ENCODE measurements at places on chromosomes 1 and 21. TPM values are rescaled to one million over a fixed set of nuclear protein-coding genes. Genes with fewer than 3 reads are reported as not detected.
A peak's percentile ranks its signal among the peaks of the same experiment; 100 is the strongest.

HEATR1 gene
- total RNA-seq, result 17.7 TPM

PGLYRP4 gene
- total RNA-seq, result not detected

MKNK1 gene
- total RNA-seq, result 63.4 TPM

OPTC gene
- not detected for total RNA-seq

NEGR1 gene
- 58.2 TPM for total RNA-seq

PAPPA2 gene
- total RNA-seq, result 0.90 TPM

ADAM30 gene
- not detected for total RNA-seq

RAB3GAP2 gene
- 31.2 TPM for total RNA-seq

TAGLN2 gene
- 171 TPM for total RNA-seq

COL8A2 gene
- total RNA-seq, result 26.7 TPM

GLIS1 gene
- 0.63 TPM for total RNA-seq

PLA2G2C gene
- not detected for total RNA-seq

GREM2 gene
- total RNA-seq, result 0.30 TPM

SAMD13 gene
- total RNA-seq, result not detected

CNKSR1 gene
- total RNA-seq, result 4.0 TPM

LDLRAD2 gene
- not detected for total RNA-seq

GRCh38 chr1:213415691-213416380, 364.8 kb downstream of the RPS6KC1 start:
- DNase-seq, result no peak

DNA sequence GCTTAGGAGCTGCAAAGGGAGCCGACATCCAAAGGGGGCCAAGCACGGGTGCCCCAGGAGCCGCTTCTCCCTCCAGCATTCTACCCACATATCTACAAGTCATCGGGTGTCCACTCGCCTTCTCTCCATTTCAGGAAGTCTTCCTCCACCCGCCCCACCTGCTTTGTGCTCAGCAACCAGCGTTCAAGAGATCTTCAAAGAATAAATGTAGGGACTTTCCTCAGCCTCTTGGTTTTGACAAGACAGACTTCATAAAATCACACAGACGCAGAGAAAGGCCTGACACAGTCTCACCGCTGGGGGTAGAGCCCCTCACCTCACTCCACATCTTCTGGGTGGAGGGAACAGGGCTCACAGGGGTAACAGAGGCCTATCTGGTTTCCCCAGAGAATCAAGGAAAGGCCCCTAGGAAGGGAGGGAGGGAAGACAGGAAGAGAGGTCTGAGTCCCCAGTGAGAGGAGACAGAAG, 49.5 kb downstream of the SSBP3 start:
- no peak for DNase-seq

DNA sequence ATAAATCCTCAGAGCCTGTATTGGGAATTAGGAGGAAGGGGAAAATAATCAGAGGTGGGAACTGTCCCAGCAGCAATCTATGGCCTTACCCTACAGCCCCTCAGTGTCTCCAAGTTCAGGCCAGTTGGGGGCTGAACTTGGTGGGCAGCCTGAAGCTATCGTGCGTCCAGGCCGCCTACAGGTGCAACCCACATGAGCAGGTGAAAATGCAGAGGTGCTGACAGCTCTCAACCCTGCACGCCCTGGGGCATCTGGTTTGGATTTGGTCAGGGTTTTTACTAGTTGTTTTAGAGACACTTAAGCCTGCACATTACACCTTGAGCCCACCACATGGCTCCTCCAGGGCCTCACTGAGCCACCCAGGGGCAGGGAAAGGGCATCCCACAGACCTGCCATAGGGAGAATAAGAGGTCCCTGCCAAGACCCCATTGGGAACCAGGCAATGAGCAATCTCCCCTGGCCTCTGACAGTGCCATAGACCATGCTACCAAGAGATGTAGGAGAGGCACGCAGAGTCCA, 209.5 kb downstream of the FOXD2 start:
- DNase-seq, result no peak

DNA sequence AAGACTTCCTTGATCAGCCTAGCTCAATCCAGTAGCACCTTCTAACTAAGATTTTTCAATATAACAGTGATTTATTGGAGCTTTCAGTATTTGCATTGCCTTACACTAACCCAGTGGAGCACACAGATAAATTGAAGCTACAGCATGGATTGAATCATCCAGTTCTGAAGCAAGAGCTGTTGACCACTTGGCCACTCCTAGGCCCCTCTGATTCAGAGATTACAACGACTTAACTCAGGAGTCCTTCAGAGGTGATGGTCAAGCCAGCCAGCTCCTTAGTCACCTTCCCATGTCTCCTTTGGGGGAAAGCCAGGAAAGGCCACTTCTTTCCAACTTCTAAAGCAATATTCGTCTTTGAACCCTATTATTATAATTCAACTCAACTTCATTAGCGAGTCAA, 151.8 kb downstream of the TENT5C start:
- no peak for DNase-seq

GRCh38 chr1:56562891-56563452, 16.4 kb downstream of the PLPP3 start:
- no peak for DNase-seq

DNA sequence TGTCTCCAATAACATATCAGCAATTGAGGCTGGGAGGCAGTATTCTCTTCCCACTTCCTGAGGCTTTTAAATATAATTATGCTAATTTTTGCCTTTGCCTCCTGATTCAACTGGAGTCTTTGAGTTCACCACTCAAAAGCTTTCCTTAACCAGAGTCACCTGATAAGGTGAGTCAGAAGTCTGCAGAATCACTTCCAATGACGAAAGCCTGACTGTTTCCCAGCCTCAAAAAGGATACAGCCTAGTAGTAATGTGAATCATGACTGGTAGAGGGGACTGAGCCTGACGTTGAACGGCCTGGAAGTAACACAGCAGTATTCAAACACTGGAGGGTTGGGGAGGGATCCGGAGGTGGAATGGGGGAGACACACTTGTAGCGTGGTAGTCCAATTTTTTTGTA, 10.4 kb upstream of the MRPL9 start:
- DNase-seq, result no peak

DNA sequence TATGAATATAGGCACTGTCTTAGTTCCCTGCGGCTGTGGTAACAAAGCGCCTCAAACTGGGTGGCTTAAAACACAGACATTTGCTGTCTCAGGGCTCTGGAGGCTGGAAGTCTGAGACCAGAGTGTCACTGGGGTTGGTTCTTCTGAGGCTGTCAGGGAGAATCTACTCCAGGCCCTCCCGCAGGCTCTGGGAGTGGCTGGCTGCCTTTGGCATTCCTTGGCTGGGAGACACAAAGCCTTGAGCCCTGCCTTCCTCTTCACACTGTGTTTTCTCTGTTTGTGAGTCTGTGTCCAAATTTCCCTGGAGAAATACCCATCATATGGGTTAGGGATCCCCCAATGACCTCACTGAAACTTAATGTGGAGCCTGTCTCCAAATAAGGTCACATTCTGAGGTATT, 38.5 kb downstream of the B3GALT5 start:
- DNase-seq, result no peak

GRCh38 chr1:45470306-45470798, 20.6 kb downstream of the TESK2 start:
- no peak for DNase-seq

DNA sequence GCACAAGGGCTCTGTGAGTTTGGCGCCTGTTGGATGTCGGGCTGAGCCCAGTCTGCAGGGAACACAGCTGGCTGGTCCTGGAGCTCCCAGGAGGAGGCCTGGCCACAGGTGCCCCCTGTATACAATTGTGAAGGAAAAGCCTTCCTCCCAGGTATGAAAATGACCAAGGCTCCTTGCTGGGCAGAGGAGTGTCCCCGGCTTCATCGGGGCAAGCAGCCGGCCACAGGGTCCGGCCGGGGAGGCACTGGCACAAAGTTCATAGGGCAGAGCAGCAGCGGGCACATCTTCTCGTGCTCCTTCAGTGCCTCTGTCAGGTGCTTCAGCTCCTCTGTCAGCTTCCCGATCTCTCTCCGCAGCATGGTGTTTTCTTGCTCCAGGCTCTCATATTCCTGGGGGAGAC, 13.0 kb downstream of the BATF3 start:
- DNase-seq, result no peak

- DNase-seq, result no peak
These were observed 102.4 kb downstream of the FMN2 start for GRCh38 chr1:240194120-240194519.

DNA sequence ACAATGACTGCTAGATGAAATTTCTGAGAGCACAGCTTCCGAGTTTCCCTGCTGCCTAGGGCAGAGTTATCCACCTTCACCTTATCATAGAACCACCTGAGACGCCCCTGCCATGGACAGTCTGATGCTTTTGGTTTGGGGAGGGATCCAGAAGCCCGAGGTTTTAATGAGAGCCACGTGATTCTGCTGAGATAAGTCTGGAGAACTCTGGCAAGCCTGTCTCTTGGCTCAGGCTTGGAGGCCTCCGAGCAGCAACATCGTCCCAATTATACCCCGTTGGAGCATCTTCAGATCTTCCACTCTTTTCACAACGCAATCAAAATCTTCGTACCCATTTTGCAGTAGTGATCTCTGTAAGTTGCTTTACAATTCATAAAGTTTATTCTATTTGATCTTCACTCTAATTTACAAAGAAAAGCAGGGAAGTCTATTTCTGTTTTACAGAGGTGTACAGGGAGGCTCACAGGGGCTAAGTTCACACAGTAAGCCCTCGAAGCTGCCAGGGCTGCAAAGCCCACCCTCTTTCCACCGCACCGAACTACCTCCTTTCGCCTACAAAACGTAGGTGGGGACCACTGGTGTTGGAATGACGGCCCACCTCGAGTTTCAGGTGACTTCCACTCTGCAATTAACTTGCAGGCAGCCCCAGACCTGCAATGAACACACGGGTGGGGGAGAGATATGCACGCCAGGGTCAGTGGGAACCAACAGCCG, 513 bp upstream of the HHAT start:
- no peak for DNase-seq

DNA sequence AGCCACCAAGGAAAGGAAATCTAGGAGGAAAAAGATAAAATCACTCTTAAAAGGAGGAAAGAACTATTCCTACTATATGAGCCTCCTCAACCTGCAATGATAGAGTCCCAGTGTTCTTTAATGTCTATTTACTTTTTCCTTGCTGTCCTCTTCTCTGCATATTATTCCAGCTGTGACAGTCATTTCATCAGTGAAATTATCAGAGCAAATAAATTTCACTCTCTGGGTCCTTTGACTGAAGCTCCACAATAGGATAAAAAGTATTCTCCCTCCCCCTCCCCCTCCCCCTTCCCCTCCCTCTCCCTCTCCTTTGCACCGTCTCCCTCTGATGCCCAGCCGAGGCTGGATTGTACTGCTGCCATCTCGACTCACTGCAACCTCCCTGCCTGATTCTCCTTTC, 107.5 kb upstream of the DPT start:
- no peak for DNase-seq

- no peak for DNase-seq
These were observed 36.8 kb downstream of the UBE2U start for GRCh38 chr1:64240206-64240605.

GRCh38 chr1:22408230-22408629, 43.4 kb upstream of the ZBTB40 start:
- DNase-seq, result no peak

- no peak for DNase-seq
These were observed 42.4 kb downstream of the DAB1 start for GRCh38 chr1:57381426-57381825.

DNA sequence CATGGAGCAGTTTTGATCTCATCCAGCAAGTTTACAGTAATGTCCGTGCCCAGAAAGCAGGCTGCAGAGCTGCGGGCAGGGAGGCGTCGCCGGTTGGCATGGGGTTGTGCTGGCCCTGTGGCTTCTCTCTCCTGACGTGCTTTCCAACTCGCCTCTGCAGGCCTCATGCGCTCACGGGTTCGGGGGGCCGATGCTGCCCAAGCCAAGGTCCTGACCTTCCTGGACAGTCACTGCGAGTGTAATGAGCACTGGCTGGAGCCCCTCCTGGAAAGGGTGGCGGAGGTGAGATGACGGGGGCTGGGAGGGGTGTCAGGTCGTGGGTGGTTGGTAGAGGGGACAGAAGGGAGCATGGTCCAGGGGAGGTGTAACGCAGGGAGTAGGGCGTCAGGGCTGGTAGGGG, 176.1 kb downstream of the GALNT2 start:
- DNase-seq, result no peak

GRCh38 chr1:160522622-160523345, at the start of gene SLAMF6:
TSS of gene SLAMF6 (minus strand) at chr1:160523255. CDS start at chr1:160523192, 63 bp downstream.
- no peak for DNase-seq

DNA sequence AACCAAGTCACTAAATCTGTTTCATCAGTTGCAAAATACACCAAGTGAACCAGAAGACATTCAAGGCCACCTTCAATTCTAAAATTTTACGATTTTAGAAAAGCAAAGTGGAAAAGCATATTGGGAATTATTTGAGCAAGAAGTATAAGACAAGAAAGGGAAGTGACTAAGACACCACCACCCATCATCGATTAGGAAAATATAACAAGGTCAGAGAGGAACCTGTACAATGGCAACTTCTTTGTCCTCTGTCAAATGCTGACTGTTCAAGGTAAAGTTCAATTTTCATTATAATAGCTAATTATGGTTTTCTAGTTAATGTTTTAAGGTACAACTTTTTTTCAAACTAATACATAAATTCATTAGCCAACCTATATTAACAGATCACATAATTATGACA, 10.8 kb downstream of the FRRS1 start:
- no peak for DNase-seq

GRCh38 chr1:103525114-103525606, 339 bp upstream of the RNPC3 start:
- peak; percentile 21 for DNase-seq

- no peak for DNase-seq
These were observed 519.6 kb upstream of the DEPDC1 start for GRCh38 chr1:69016468-69016867.

- DNase-seq, result no peak
These were observed 11.8 kb upstream of the CELSR2 start for GRCh38 chr1:109237512-109237911.

DNA sequence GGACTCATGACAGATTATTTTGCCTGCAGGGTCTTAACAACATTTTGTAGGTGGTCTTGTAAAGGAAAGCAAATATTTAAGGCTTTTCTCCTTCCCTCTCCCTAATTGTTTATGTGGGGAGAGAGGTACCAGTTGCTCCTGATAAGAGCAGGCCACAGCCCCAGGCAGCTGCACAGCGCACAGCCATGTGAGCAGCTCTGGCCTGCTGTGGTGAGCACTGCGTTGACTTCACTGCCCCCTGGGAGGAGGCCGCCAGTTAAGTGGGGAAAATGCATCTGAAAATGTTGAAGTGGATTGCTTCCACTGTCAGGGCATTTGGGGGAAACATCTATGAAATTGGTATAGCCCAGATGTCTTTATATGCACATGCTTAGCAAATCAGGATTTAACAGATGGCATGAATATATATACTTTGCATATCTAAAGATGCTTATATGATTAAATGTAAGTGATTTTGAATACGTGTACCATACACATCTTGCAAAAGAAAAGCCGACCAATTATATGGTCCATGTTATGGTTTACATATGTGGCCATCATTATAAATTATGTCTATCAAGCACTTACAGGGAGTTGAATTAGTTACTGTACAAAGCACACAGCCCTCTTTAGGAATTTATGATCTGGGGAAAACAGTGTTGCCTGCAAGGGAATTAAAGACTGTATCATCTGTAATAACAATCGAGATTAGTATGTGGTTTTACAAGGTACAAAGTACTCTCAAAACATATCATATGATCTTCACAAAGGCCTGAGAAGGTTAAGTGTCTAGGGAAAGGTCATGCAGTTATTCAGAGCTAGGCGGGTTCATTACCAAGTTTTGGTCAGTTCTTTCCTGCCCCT, 132.1 kb downstream of the RHOU start:
- no peak for DNase-seq

GRCh38 chr1:184167352-184167751, 115.8 kb downstream of the TSEN15 start:
- no peak for DNase-seq

GRCh38 chr1:83500531-83500930, 498.4 kb downstream of the TTLL7 start:
- DNase-seq, result no peak

Data from tibial nerve (tissue), 4 donors.